Activated CD4-positive, alpha-beta memory T cell treated with anti-CD3 and anti-CD28 coated beads for 36 hours (primary cell): ENCODE measurements at places on chromosomes 1 and 21. TPM values are rescaled to one million over a fixed set of nuclear protein-coding genes. Genes with fewer than 3 reads are reported as not detected.

GRCh38 chr1:12499539-12500240 is 118.3 kb downstream of the DHRS3 start:
- H3K4me3 ChIP-seq: no peak overlapping the region
- no peak overlapping the region for H3K27ac ChIP-seq

The COP1 gene
- 34.2 TPM for total RNA-seq

DNA sequence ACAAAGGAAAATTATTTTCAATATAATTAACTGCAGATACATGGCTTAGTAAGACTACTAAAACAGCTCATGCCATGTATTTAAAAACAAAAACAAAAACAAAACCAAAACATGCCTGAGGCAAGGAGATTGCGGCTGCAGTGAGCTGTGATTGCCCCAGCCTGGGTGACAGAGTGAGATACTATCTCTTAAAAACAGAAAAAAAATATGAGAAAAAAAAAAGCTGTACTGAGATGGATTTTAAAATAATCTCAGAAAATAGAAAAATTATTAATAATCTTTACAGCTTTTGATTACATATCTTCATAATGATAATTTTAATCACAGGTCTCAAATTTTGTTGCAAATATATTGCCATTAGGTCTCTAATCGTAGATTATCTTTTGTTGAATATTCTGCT is 24.0 kb upstream of the LIN9 start:
- no peak overlapping the region for H3K4me3 ChIP-seq
- H3K4me1 ChIP-seq: peaks cover 15% of the 10 kb centered on the region
- H3K27ac ChIP-seq: no peak overlapping the region
- DNase-seq: no peak
- H3K27me3 ChIP-seq: no peaks in the 10 kb centered on the region

GRCh38 chr21:37904856-37905255 is 11.4 kb downstream of the KCNJ6 start:
- DNase-seq: no peak
- H3K27me3 ChIP-seq: peaks cover 2% of the 10 kb centered on the region
- H3K36me3 ChIP-seq: no peaks in the 10 kb centered on the region
- no peak overlapping the region for H3K4me3 ChIP-seq
- no peaks in the 10 kb centered on the region for H3K4me1 ChIP-seq
- H3K27ac ChIP-seq: no peak overlapping the region

- H3K4me1 ChIP-seq: no peaks in the 10 kb centered on the region
- DNase-seq: no peak
- no peak overlapping the region for H3K27ac ChIP-seq
- no peak overlapping the region for H3K4me3 ChIP-seq
- no peaks in the 10 kb centered on the region for H3K36me3 ChIP-seq
- peaks cover 3% of the 10 kb centered on the region for H3K27me3 ChIP-seq
Measured at GRCh38 chr21:15592271-15592860, 137.4 kb upstream of the USP25 start.

DNA sequence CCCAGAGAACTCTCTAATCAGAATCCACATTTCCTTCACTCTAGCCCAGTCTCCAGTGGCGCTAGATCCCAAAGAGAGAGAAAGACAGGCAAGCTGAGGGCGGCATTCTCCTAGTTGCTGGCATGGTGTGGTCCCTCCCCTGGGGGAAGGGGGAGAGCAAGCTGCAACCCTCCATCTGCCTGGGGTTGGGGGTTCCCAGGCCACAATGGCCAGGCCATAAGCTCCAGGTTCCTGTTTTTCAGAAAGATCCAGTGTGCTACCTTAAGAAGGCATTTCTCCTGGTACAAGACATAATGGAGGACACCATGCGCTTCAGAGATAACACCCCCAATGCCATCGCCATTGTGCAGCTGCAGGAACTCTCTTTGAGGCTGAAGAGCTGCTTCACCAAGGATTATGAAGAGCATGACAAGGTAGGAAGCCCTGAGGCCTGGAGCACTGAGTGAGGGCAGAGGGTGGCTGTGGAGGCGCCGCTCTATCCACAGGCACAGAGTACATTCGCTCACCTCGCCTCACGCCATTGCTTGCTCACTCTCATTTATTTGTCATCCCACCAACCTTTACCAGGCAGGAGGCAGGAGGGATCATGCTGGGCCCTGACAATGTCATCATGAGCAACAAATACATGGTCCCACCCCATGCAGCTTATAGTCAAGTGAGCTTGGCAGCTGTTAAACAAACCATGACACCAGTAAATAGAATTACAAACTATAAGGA is 6.6 kb downstream of the CSF1 start:
- H3K36me3 ChIP-seq: peaks cover 75% of the 10 kb centered on the region
- H3K4me1 ChIP-seq: peaks cover 23% of the 10 kb centered on the region
- no peak overlapping the region for H3K27ac ChIP-seq
- no peak for DNase-seq
- no peak overlapping the region for H3K4me3 ChIP-seq

DNA sequence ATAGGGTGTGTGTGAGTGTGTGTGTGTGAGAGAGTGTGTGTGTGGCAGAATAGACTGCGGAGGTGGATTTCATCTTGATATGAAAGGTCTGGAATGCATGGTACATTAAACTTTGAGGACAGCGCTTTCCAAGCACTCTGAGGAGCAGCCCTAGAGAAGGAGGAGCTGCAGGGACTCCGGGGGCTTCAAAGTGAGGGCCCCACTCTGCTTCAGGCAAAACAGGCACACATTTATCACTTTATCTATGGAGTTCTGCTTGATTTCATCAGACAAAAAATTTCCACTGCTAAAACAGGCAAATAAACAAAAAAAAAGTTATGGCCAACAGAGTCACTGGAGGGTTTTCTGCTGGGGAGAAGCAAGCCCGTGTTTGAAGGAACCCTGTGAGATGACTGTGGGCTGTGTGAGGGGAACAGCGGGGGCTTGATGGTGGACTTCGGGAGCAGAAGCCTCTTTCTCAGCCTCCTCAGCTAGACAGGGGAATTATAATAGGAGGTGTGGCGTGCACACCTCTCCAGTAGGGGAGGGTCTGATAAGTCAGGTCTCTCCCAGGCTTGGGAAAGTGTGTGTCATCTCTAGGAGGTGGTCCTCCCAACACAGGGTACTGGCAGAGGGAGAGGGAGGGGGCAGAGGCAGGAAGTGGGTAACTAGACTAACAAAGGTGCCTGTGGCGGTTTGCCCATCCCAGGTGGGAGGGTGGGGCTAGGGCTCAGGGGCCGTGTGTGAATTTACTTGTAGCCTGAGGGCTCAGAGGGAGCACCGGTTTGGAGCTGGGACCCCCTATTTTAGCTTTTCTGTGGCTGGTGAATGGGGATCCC is 18.3 kb upstream of the HDAC1 start:
- peak; percentile 90 for DNase-seq
- H3K4me1 ChIP-seq: peaks cover 46% of the 10 kb centered on the region
- peaks cover 47% of the 10 kb centered on the region for H3K36me3 ChIP-seq
- peak overlapping the region; percentile 90 for H3K27ac ChIP-seq
- no peaks in the 10 kb centered on the region for H3K27me3 ChIP-seq

DNA sequence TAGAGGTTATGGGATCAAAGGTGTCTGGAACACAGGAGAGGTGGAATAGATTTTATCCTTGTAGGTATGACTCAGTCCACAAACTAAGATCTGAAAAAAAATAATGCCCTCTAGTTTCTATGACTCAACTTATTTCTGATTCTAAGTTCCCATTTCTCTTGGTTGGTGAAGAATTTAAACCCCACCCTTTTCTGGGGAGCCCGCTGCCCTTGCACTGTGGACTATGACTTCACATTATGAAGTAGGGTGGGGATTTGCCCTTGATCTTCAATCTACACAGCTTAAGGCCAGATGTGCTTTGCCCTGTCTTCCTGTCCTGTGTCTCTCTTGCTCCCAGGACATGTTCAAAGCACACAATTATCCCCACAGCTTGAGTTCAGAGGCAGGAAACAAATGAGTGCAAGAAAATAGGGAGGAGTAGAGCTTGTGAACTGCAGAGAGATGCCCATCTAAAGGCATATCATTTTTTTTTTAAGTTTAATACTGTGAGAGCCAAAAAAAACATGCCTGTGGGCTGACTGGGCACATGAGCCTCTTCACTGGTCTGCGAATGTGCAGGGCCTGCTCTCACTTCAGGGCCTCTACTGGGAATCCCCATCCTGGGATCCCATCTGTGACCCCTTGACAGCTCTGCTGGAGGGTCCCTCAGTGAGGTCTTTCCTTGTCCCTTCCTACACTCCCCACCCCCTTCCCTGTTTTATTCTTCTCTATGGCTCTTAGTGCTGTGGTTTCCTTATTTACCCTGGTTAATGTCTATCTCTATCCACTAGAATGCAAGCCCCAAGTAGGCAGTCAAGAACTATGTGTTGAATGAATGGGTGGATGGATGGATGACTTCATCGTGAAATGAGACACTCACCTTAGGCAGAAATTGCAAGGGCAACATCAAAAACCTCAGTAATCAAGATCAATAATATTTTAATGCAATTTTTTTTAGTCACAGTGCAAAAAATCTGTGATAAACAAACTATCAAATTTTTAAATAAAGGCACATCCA is 61.5 kb downstream of the CD58 start:
- DNase-seq: peak; percentile 77
- H3K36me3 ChIP-seq: peaks cover 13% of the 10 kb centered on the region
- H3K4me1 ChIP-seq: peaks cover 74% of the 10 kb centered on the region
- no peak overlapping the region for H3K4me3 ChIP-seq
- H3K27ac ChIP-seq: peak overlapping the region; percentile 73

DNA sequence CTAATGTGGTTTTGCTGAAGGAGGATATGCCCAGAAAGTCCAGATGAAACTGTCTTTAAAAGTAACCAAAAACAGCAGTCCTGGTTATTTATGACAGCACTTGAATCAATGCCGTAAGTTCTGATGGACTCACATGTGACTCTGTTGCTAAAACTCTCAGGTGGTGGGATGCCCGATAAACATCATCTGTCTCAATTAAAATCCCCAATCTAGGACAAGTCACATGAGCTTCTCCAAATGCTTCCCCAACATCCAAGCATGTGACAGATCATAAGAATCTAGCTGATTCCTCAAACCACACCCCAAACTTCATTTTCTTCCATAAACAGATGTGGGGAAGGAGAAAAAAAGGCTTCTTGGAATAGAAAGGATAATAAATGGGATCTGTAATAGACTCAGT is 786 bp upstream of the CTSK start:
- no peak for DNase-seq
- peaks cover under 1% of the 10 kb centered on the region for H3K36me3 ChIP-seq
- peaks cover 7% of the 10 kb centered on the region for H3K4me1 ChIP-seq
- H3K4me3 ChIP-seq: no peak overlapping the region
- H3K27me3 ChIP-seq: no peaks in the 10 kb centered on the region

The ITLN2 gene
- total RNA-seq: not detected
